ENCODE measurements at places on chromosomes 4 and X.

GRCh38 chrX:71438750-71439149 lies 72.6 kb downstream of the TAF1 start:
- no peak for DNase-seq

- DNase-seq = no peak
Measured at GRCh38 chr4:106614441-106614840, 245.9 kb upstream of the GIMD1 start.

DNA sequence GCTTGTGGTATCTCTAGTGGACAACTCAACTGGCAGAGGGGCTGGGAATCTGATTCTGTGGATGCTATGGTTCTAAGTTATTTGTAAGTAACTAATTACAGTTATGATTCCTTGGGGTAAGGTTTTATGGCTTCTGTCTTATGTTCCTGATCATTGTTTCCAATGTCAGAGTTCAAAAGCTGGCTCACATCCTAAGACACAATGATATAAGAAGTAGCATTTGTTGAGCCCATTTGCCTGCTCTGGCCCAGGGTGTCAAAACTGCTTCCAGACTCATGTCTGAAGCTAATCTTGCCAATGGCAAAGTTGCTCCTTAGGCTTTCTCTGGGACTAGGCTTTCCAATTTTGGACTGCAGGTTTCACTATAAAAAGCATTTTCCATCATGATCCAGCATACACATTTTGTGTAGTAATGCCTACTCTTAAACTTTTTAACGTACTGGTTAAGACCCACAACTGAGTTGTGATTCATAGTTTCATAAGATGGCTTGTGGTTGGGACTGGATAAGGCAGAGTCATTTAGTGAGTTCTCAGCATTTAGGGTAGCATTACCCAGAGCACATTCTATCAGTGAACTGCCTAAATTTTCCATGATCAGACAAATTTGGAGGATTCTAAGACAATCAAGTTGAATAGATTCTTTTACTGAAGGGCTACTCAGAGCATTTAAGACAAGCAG lies 50.0 kb downstream of the CCNI start:
- DNase-seq = no peak

DNA sequence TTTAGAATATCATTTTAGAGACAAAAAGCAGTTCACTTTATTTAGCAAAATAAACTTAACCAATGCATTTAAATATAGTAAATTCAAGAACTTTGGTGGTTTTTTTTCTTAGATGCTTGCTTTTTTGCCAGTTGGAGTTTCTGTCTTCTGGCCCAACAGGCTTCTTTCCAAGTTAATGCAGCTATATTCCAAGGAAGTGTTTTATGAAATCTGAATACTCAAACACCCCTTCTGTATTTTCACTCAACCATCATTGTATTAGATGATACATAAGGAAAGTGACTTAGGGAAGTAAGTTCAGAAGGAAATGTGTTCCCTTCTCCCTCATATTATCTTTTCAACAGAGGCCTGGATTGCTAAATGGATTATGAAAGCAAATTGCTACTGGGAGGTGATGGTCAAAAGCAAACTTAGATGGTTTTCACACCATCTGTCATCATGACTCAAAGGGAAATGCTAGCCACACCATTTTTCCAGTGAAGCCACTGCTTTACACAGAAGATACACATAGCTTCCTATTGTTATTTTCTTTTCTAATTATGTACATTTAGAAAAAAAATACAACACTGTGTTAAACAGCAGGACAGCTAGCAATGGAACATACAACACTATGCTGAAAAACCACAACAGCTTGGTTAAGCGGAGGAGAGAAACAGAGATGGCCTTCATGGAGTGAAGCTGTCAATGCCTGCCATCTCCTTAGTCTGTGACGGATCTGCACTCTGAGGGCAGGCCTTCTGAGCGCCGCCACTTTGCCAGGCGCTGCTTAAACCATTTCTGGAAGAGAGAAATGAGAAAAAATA lies 32.9 kb downstream of the HOPX start:
- no peak for DNase-seq

DNA sequence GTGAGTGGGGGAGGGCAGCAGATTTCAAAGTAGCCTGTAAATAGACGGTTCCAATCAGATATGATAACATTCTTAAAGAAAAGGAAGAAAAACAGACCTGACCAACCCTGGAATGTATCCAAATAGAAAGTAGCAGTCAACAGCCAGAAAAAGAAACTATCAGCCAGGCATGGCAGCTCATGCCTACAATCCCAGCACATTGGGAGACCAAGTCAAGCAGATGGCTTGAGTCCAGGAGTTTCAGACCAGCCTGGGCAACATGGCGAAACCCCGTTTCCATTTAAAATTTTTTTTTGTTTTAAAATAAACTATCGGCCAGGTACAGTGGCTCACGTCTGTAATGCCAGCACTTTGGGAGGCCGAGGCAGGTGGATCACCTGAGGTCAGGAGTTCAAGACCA lies 125.0 kb downstream of the THOC2 start:
- DNase-seq = no peak

- no peak for DNase-seq
Measured at GRCh38 chr4:169756971-169757574, 671 bp downstream of the HPF1 start.
